ENCODE measurements at places on chromosomes 7 and 10. TPM values are rescaled to one million over a fixed set of nuclear protein-coding genes. Genes with fewer than 3 reads are reported as not detected.

KLF14 gene
- not detected for total RNA-seq

DNA sequence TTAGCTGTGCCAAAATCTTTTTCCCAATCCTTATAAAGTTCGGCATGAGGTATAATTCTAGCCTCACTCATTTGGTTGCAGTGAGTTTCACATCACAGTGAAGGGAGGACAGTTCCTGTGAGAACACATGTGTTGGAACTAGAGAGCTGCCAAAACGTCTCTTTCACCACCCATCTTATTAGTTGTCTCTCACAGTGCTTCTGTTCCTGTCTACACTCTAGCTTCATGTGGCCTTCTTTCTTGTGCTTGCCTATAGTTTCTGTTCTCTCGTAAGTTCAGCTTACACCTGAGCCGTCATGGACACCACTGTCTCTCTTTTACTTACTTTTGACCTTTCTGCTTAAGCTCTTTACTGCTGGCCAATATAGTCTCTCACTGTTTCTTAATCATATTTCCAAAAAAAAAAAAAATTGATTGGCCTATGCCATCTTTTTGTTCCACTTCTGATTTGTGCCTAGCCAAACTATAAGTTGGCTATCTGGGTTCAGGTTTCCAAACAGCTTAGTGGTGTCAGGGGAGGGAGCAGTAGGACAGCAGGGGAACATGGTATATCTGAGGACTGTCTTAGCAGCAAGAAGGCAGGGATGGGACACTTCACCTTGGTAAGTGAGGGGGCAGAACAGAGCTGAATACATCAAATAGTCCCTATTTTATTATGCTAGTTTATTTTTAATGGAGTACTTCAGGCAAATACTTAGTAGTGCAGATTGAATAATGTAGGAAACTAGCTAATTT is 38.0 kb downstream of the ZNRF2 start:
- no peak for DNase-seq
- no peaks in the 10 kb centered on the region for H3K27me3 ChIP-seq
- peaks cover 3% of the 10 kb centered on the region for H3K36me3 ChIP-seq
- H3K4me3 ChIP-seq: no peak overlapping the region
- peak overlapping the region; percentile 13 for H3K27ac ChIP-seq

KCNH2 gene
- total RNA-seq: not detected

- H3K27me3 ChIP-seq: no peaks in the 10 kb centered on the region
These were observed 4.7 kb upstream of the NRF1 start for GRCh38 chr7:129606803-129607202.

DNA sequence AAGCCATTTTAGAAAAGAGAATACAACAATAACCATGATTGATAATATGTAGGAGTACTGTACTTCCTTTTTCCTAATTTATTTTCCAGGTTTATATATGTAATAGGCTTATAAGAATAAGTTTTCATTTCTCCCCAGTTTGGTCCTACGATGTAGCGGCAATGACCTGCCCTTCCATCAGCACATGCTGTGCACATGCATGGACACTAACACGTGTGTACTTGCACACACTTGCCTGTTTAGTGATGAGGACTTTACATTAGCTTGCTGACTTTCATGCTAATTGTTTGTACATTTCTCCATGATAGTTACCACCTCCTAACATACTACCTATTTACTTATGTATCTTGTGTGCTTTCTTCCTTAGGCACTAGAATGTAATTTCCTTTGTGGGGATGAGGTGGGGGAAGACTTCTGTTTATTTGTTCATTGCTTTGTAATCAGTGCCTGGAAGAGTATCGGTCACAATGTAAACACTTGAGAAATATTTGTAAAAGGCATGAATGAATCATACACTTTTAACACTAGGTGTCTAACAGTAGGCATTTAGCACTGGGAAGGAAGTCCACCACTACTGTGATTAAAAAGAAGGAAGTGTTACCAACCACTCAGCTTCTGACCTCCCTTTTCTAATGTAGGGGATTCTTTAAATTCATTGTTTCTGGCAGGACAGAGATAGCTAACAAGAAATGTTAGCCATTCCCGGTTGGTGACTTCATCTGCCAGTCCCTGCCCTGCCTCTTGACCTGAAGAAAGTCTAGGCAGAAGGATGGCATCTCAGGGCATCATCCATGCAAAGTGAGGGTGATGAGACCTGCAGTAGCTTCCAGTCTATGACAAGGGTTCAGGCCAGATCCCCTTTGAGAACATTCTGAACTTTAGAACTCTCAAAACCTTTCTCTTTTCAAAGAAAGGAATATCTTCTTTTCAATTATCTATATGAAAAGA is 120.2 kb upstream of the RAB18 start:
- no peak for DNase-seq
- no peaks in the 10 kb centered on the region for H3K36me3 ChIP-seq
- H3K27me3 ChIP-seq: peaks cover 41% of the 10 kb centered on the region
- H3K4me3 ChIP-seq: no peak overlapping the region
- H3K4me1 ChIP-seq: peaks cover 2% of the 10 kb centered on the region
- no peak overlapping the region for H3K27ac ChIP-seq

- H3K4me3 ChIP-seq: no peak overlapping the region
- H3K36me3 ChIP-seq: no peaks in the 10 kb centered on the region
- H3K4me1 ChIP-seq: no peaks in the 10 kb centered on the region
These were observed 113.9 kb upstream of the PRR15 start for GRCh38 chr7:29449569-29450260.

- no peaks in the 10 kb centered on the region for H3K36me3 ChIP-seq
- H3K27me3 ChIP-seq: no peaks in the 10 kb centered on the region
These were observed 29.0 kb upstream of the GNAT3 start for GRCh38 chr7:80540836-80541235.

DNA sequence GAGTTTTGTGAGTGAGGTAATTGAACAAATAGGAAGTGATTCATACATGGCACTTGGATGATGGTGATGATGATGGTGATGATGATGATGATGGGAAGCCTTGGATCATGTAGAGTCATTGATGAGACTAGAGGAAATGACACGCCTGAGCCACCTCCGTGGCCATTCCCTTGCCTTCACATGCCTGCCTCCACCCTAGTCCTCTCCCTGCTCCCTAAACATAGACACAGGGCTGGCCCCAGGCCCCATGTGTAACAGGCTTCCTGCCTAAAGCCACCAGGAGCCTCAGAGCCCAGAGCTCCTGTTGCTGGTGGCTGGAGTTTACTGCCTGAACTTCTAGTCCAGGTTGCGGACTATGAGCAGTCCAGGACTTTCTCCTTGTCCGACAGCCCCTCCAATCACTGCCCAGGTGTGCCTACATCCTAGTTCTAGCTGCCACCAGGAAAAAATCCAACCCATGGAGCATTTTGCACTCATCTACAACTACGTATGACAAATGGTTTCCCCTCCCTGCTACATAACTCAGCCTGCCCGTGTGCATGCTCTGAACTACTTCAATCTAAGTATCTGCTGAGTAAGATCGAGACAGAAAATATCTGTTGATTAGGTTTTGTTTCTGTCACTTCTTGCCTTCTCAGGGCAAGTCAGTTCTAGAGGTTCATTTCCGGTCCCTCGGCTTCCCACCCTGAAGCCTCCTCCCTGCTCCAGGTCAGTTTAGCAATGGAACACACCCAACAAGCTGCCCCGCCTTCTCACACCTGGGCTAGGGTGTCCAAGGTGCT is 35.5 kb upstream of the KDM7A start:
- peaks cover 17% of the 10 kb centered on the region for H3K27me3 ChIP-seq
- no peaks in the 10 kb centered on the region for H3K4me1 ChIP-seq
- no peaks in the 10 kb centered on the region for H3K36me3 ChIP-seq
- DNase-seq: no peak
- H3K27ac ChIP-seq: no peak overlapping the region
- H3K4me3 ChIP-seq: no peak overlapping the region

GRCh38 chr7:81218480-81219106 is 299.7 kb upstream of the SEMA3C start:
- H3K4me1 ChIP-seq: no peaks in the 10 kb centered on the region
- DNase-seq: no peak
- H3K4me3 ChIP-seq: no peak overlapping the region
- peaks cover 2% of the 10 kb centered on the region for H3K36me3 ChIP-seq

DNA sequence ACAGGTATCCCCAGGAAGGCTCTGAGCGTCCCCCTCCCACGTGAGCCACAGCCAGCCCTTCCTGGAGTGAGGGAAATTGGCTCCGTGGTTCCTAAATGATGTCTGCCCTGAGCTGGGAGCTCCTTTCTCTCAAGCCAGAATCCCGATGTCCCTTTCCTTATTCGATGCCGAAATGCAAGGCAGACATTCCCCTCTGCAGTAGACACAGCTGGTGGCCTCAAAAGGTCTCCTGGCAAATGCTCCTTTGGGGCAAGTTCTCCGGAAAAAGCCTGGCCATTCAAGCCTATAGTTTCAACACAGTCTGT is 98.9 kb downstream of the HIP1 start:
- H3K36me3 ChIP-seq: peaks cover 4% of the 10 kb centered on the region
- DNase-seq: no peak
- H3K27me3 ChIP-seq: no peaks in the 10 kb centered on the region
- H3K27ac ChIP-seq: peak overlapping the region; percentile 84
- H3K4me3 ChIP-seq: peak overlapping the region; percentile 78

EPO gene
- not detected for total RNA-seq

SEPHS1 gene
- 67.5 TPM for total RNA-seq

DNA sequence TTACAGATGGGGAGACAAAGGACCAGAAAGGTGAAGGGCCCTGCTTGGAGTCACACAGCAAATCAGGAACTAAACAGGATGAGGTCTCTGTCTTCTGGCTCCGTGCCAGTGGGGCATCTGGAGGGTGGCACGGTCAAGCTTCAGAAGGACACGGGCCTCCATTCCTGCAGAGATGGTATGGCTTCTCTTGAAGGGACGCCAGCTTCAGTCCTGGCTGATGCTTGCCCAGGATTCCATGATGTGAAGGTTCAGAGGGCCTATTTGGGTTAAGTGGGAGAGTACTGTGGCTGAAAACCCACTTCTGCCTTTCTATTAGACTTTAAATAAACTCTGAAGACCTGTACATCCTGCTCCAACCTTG is 6.1 kb downstream of the RAMP3 start:
- H3K36me3 ChIP-seq: no peaks in the 10 kb centered on the region
- peaks cover 43% of the 10 kb centered on the region for H3K27me3 ChIP-seq
- H3K4me3 ChIP-seq: no peak overlapping the region
- H3K4me1 ChIP-seq: no peaks in the 10 kb centered on the region
- H3K27ac ChIP-seq: no peak overlapping the region
- DNase-seq: no peak

ZNF467 gene
- 4.4 TPM for total RNA-seq

TAS2R4 gene
- total RNA-seq: 2.2 TPM

DNA sequence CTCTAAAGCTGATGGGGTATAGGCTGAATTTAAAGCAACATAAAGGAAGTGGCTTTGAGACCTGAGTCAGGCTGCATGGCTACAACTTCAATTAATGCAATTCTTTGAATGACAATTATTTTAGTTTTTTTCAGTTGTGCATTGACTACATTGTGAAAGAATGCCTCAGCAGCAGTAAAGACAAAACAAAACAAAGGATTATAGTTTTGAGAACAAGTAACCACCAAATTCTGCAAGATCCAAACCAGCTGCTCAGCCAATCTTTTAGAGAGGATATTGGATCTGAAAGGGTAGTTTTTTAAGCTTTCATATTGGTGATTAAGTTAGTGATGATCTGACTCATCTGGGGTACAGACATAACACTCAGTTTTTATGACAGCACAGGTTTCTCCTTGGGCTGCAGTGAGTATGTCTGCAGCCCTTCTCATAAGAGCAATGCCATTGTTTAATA is 40.6 kb upstream of the ABCA13 start:
- H3K4me1 ChIP-seq: no peaks in the 10 kb centered on the region
- H3K4me3 ChIP-seq: no peak overlapping the region
- peaks cover 23% of the 10 kb centered on the region for H3K27me3 ChIP-seq
- H3K36me3 ChIP-seq: peaks cover 2% of the 10 kb centered on the region
- no peak overlapping the region for H3K27ac ChIP-seq

DNA sequence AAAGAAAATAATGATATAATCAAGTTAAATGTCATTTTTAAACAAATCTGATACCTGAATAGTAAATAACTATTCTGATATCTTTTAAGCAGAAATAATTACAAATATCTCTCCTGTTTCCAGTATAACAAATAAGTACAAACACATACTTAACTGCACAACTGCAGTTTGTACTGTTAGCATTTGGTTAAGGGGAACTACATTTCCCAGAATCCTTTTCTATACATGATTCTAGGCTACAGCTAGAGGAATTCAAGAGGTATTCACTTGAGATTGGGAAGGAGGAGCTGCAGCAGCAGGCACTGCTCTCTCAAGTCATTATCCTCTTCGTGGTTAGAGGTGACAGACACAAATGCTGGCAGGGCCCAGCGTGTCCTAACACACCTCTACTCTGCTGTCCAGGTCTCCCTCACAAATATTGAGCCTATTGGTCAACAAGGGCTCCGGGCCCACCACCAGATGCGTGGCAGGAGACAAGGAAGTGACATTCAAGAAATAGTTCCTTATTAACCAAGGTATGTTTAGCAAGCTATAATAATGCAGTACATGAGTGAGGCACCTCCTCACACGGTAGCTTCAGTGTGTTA is 255.1 kb upstream of the MKLN1 start:
- DNase-seq: no peak
- no peak overlapping the region for H3K27ac ChIP-seq
- H3K36me3 ChIP-seq: peaks cover 19% of the 10 kb centered on the region
- H3K4me3 ChIP-seq: no peak overlapping the region
- H3K27me3 ChIP-seq: no peaks in the 10 kb centered on the region

EPHA1 gene
- not detected for total RNA-seq

DNA sequence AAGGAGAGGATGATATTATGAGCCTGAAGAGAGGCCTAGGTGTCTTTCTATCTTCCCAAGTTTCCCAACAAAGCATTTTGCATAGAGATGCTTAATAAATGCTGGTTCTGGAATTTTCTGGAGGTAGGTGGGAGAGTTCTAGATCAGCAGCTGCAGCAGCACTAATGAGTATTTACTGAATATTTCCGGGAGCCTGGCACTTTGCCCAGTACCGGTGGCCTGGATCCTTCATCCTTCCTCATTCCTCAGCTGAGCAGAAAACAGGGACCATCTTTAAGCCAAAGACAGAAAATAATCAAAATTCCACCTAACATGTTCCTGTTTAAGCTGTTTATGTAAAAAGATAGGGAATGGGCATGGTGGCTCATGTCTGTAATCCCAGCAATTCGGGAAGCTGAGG is 813.2 kb upstream of the AUTS2 start:
- H3K4me3 ChIP-seq: no peak overlapping the region
- no peak overlapping the region for H3K27ac ChIP-seq
- peaks cover 17% of the 10 kb centered on the region for H3K4me1 ChIP-seq
- DNase-seq: no peak

- no peaks in the 10 kb centered on the region for H3K27me3 ChIP-seq
- H3K36me3 ChIP-seq: no peaks in the 10 kb centered on the region
- no peak overlapping the region for H3K27ac ChIP-seq
- no peaks in the 10 kb centered on the region for H3K4me1 ChIP-seq
- no peak for DNase-seq
These were observed 566.3 kb downstream of the TCERG1L start for GRCh38 chr10:130745251-130745650.

GRCh38 chr7:7696458-7697119 is 21.8 kb downstream of the RPA3 start:
- H3K4me1 ChIP-seq: peaks cover 52% of the 10 kb centered on the region
- no peak overlapping the region for H3K4me3 ChIP-seq
- no peak for DNase-seq
- no peaks in the 10 kb centered on the region for H3K27me3 ChIP-seq

MYL7 gene
- not detected for total RNA-seq

Data from osteocyte (in vitro differentiated cells).